ENCODE measurements at places on chromosomes 2 and 18.

- no peak for DNase-seq
Observed at GRCh38 chr2:135245071-135245470, 193.0 kb downstream of the RAB3GAP1 start.

DNA sequence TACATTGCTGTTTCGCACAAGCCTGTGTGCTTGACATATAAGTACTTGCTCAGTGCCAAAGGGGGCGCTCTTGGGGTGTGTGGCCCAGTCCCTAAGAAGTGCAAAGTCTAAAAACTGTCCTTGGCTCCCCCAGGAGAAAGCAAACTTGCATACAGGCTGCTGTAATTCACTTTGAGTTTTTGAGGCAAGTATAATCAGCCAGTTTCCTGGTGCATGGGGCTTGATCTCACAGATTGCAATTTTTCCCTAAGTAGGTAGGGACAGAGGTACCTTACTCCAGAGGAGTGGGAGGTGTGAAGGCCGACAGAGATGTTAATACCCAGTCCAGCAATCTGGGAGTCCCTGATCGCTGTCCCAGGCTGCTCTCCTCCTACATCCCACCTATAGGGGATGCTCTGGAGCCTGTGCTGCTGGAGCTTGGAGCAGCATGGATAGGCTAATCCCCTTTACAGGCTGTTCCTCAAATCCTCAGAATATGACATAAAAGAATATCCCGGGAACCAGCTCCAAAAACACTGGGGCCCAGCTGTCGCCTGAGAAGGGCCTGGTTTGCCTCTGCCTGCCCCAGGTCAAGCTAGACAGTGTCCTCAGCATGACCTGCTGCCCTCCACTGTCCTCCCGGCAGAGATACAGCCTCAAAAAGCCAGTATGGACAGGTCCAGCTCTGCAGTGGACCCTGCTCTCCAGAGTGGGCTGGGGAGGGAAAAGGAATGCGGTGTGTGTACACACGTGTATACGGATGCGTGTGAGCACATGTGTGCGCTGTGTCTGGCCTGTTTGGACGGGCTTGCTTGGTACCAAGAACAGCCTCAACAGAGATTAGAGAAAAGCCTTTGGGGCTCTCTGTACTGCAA lies 136.5 kb upstream of the HAAO start:
- DNase-seq = no peak

- no peak for DNase-seq
Observed at GRCh38 chr2:170044751-170045478, 133.0 kb upstream of the MYO3B start.

DNA sequence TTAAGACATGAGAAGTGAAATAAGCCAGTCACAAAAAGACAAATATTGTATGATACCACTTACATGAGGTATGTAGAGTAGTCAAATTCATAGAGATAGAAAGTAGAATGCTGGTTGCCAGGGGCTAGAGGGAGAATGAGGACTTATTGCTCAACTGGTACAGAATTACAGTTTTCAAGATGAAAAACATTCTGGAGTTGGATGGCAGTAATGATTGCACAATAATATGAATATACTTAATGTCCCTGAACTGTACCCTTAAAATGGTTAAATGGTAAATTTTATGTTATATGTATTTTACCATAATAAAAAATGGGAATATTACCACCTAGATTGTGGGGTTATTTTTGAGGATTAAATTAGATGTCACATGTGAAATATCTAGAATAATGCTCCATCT lies 341.2 kb downstream of the CLIP4 start:
- no peak for DNase-seq

DNA sequence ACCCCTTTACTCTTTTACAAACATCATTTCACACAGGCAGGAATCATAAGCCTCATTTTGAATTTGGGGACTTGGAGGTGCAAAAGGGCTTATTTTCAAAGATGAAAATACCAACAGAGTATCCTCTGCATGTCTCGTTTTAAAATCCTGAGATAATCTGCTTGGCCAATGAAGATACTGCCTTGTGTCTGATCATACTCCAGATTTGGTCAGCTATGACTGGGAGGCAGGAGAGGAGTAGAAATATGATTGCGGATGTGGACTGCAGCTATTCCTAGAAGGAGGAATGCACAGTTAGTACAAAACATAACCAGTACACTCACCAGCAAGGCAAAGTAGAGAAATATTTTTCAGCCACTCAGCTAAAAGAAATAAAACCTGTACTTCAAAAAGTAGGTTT lies 342.3 kb downstream of the RPRM start:
- DNase-seq = no peak

GRCh38 chr2:65031341-65032018 lies 24.7 kb upstream of the CEP68 start:
- DNase-seq = no peak

- DNase-seq = no peak
Observed at GRCh38 chr2:173213181-173213580, 137.5 kb downstream of the MAP3K20 start.

DNA sequence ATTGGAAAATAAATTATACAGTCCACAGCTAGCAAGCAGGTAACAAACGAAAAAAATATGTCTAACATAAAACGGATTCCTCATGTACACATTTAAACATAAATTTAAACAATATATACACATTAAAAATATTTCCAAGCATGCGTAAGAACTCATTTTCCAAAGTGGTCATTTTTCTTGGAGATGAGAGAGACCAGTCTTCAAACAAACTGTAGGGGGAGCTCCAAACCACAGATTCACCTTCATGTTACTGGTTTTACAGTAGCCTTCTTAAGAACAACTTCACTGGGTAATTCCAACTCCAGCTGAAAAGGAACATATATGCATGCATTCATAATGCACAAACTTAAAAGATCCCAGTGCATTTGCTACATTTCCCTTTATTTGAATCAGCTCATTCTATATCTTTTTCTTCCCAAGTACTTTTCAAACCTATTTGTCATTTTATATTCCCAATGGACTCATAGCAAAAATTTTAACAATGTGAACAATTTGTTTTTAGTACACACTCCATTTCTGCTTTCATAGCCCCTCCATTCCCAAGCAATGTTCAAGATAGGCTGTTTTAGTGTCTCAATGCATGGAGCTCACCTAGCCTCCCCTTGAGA lies 4.7 kb upstream of the STAMBP start:
- no peak for DNase-seq

DNA sequence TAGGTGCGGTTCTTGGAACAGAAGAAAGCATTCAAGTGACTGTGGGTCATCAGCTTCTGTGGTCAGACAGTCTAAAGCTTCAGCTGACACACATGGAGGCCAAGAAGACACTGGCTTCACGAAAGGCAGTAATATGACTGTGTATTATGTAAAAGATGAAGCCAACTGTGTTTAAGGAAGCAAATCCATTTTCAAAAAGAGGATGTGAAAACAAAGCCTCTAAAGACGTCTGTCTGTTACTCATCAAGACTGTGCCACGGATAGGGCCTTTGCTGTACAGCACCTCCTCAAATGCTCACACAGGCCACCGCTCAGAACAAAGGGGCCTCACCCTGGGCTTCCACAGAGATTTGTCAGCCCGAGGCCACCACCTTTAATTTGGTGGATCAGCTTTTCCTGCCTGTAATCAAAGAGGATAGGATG lies 21.1 kb upstream of the TMEM163 start:
- no peak for DNase-seq

DNA sequence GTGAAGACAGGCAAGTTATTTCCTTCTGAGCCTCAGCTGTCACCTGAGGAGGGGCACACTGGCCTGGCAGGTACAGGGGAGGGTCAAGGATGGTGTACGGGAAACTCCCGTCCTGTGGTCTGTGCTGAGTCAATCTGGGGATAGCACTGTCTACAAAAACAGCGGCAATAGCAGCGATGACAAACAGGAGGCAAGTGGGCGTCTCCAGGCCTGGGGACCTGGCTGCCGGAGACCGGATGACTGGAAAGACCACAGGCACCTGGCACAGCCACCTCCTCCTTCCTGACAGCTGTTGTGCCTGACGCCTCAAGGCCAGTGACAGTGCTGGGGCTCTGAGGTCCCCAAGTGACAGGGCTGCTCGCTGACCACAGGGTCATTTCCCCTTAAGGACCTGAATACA lies 202.1 kb upstream of the HS6ST1 start:
- no peak for DNase-seq

GRCh38 chr2:227204452-227204851 lies 40.0 kb downstream of the COL4A3 start:
- DNase-seq = no peak

GRCh38 chr2:128421286-128421685 lies 102.6 kb upstream of the HS6ST1 start:
- no peak for DNase-seq

DNA sequence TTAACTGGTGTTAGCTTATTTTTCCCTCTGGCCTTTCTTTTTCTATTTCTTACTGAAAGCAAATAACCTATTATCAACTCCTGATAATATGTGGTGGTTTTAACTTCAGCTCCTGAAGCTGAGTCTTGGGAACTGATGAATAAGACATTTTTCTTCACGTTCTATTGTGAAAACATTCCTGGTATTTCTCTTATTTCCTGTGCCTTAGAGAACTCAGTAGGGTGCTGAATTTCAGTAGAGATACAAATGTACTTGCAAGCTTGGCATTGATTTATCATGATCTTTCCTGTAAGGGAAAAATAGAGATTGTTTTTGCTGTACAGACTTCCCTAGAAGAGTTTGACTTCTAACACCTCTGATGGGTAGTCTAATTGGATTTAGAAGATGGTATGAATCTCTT lies 52.8 kb upstream of the DCC start:
- DNase-seq = no peak

DNA sequence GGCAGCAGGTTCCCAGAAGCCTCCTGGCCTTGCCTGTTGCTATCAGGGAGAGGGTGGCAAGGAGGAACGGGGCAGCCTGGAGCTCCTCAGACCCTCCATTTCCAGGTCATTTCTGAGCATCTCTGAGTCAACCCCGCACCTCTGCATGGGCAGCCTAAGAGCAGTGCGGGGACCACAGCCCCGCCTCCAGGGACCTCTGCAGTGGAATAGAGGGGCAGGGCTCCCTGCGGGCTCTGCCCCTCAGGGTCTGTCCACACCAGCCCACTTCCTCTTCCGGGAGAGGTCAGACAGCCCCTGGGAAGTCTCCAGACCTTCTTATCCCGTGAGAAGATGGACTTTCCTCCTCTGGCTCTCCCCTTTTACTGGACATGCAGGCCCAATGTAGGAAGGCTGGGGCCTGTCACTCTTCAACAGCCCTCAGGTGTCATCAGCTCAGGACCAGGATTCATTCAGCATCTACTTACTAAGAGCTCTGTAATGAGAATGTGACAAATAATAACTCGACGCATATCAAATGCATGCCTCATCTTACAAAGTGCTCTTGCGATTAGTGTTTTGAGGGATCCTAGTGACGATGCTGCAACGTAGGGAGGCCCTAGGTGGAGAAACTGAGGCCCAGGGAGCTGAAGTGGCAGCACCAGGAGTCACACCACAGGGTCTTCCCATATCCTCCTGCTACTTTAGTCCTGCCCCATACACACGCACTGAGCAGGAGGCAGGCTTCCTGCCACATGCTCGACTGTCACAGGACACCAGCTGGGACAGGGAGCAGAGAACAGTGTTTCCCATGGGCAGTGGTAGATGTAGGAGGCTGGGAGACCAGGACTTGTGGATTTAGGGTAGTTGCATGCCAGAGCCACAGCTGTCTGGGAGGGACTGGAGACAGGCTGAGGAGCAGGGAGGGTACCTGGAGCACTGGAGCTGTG lies 28.0 kb downstream of the SH2D6 start:
- DNase-seq = no peak

- DNase-seq = no peak
Observed at GRCh38 chr2:241902357-241902991, 32.9 kb downstream of the RTP5 start.

DNA sequence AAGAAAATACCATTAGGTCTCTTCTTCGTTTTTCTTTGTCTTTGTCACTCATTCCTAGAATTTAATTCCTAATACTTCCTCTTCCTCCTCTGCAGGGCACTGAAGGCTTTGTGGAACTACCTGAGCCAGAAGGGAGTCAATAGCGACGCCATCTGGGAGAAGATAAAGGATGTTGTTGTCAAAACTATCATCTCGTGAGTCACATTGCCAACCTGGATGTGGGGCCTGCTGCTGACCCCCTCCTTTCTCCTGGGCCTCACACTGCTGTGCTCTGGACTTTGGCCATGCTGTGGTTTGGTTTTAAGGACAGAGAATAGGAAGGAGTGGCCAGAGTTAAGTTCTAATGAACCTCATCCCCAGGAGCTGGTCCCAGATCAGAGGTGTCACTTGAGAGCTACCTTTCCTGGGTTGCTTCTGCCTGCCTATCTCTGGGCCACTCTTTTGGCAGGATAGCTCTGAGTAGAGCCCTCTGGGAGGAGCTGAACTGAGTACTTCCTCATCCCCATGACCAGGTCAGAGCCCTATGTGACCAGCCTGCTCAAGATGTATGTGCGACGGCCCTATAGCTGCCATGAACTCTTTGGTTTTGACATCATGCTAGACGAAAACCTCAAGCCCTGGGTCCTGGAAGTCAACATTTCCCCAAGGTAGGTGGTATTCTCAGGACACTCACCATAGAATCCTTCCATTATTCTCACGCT lies 33.1 kb upstream of the CYP27A1 start:
- no peak for DNase-seq

- DNase-seq = no peak
Observed at GRCh38 chr18:79614211-79614955, 65.2 kb upstream of the CTDP1 start.

DNA sequence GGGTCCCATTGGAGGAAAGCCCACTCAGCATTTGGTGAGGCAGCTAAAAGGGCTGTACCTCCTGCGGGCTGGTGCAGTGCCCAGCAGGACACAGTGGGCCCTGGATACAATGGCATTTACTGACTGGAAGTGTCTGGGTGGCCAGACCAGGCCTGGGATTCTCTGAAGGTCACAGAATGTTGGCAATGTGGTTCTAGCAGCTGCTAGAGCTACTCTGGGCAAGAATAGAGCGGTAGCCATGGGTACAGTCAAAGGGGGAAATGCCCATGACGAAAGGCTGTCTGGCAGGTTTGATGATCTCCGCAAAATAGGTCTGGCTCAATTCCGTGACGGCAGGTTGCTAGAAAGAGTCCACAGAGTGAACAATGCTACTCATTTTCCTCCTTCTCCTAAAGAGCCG lies 241.8 kb downstream of the AFF3 start:
- no peak for DNase-seq

- DNase-seq = no peak
Observed at GRCh38 chr18:9521770-9522169, 46.5 kb downstream of the RALBP1 start.

- DNase-seq = no peak
Observed at GRCh38 chr2:206343144-206343543, 68.7 kb downstream of the ZDBF2 start.

Data from left ventricle myocardium inferior (tissue), 1 donor.